Stimulated activated CD4-positive, alpha-beta T cell treated with anti-CD3 and anti-CD28 coated beads, Interleukin-4, amount 100 ng/mL, for 24 hours (primary cell): ENCODE measurements at places on chromosomes 3 and 15.
A peak's percentile ranks its signal among the peaks of the same experiment; 100 is the strongest.

GRCh38 chr3:156725682-156726081 is 51.3 kb downstream of the TIPARP start:
- DNase-seq = no peak

DNA sequence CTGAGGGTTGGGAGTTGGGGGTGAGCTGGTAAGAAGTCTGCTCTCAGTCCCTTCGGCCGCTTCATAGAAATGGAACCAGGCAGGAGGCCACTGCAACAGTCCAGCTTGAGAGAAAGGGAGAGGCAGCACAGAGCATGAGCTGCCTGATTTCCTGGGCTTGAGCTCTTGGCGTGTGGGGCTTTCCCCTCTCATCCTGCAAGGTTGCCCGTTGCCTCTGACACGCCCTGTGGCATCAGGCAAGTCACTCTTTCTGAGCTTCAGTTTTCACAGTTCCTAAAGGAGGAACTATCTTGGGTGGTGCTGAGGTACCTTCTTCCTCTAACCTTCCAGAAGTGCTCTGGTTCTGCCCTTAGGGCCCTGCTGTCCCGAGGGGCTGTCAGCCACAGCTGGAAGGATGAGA is 4.9 kb downstream of the MESP2 start:
- no peak for DNase-seq

DNA sequence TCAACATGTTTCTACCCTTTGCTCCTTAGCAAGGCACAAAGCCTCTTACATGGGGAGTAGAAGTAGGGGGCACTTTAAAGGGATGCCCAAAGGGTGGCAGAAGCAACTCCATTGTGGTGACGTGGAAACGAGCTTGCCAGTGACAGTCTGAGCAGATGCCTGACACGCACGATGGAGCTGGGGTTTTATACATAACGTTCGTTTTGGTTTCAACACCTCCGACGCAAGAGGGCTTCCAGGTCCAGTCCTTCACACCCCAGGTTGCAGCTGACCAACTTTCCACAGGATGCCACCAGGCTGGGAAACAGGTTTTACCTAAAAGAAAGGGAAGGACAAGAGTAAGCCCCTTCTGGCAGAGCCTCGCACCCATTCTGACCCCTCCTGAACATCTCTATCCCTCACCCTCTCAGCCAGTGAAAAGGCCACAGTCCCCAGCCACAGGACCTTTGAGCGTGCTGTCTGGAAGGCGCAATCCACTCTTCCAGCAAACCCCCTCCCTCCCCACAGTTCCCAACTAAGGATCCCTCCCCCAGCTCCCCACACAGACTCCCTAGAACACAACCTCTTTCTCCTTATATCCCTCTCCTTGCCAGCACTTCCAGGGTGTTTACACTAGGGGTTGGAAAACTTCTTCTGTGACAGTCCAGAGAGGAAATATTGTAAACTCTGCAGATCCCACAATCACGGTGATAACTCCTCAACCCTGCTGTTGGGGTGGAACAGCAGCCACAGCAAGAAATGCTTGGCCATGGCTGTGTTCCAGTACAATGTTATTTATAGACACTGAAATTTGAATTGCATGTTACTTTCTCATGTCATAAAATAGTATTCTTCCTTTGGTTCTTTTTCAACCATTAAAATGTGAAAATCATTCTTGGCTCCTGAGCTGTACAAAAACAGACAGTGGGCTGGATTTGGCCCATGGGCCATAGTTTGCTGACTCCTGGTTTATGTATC is 36.2 kb downstream of the FAM174B start:
- no peak for DNase-seq

DNA sequence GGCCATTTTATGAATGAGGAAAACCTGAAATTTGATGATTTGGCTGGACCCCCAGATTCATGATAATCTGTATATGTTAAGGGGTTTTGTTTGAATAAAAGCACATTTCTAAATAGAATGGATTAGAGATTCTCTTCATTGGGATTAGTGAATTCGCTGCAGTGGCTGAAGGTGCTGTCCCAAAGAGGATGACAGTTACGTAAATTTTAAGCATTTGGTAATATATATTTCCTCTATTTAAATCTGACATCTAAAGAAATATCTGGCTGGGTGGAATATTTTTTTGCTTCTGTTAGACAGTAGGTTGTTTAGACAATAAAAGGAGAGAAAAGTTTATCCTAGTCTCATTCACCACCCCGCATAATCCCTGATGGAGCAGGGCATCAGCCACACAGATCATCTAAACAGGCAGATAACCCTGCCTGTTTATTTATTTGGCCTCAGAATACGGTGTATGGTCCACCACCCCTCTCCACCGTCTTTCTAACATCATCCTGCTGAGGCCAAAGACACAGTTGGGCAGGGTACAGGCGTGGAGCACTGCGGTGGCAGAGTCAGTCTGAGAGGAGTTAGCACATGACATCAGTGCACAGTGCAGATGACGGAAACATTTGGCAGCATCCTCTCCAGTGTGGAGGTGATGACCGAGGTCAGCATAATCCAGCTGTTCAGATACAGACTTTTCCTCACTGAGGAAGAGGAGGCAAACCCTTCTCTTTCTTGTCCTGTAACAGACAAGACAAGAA is 20.4 kb upstream of the NFKBIZ start:
- DNase-seq = peak; percentile 61

- DNase-seq = no peak
Measured at GRCh38 chr3:5690904-5691532, 503.5 kb downstream of the EDEM1 start.
